Inflammatory macrophage treated with lipopolysaccharide for 4 hours (primary cell): ENCODE measurements at places on chromosomes 11 and 22.

- DNase-seq = no peak
Measured at GRCh38 chr11:61002598-61002997, 31.1 kb downstream of the CD6 start.

- no peak for DNase-seq
Measured at GRCh38 chr11:12494699-12495098, 117.3 kb downstream of the PARVA start.

DNA sequence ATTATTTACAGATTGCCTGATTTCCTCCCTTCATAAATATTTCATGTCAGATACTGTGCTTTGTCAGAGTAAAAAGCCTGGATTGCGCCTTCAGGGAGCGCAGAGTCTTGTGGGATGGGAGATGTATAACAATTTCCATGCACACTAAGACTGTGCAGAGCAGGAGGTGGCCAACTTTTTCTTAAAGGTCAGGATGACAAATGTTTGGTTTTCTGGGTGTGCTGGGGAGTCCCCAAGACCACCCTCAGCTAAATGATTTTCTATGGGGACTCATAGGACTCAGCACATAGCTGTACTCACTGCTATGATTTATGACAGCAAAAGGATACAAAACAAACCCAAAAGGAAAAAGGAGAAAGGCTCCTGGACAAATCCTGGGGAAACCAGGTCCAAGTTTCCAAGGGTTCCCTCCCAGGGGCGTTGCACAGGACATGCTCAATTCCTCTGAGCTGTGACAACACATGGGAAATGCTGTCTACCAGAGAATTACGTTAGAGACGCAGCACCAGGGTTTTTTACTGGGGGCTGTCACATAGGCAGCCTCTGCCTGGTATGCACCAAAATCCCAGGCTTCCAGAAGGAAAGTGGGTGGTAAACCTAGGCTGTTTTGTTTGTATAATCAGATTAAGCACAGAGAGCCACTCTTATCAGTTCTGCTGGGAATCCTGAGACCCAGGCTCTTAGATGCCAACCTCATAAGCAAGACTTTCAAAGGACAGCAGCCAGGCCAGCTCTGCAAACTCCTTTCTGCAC lies 59.1 kb downstream of the CSNK2A3 start:
- no peak for DNase-seq

GRCh38 chr22:40241200-40241763 lies 63.6 kb downstream of the TNRC6B start:
- DNase-seq = no peak

- no peak for DNase-seq
Measured at GRCh38 chr11:84247926-84248325, 961.8 kb upstream of the CCDC90B start.

GRCh38 chr11:18404062-18404461 lies 8.1 kb upstream of the LDHC start:
- DNase-seq = no peak

DNA sequence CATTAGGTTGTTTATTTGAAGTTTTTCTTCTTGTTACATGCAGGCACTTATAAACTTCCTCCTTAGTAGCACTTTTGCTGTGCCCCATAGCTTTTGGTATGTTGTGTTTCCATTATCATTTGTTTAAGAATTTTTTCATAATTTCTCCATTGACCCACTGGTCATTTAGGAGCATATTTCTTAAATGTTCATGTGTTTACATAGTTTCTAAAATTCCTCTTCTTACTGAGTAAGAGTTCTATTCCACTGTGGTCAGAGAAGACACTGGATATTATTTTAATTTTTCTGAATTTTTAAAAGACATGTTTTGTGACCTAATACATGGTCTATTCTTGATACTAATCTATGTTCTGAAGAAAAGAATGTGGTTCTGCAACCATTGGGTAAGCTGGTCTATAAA lies 333.0 kb downstream of the DDX10 start:
- DNase-seq = no peak

DNA sequence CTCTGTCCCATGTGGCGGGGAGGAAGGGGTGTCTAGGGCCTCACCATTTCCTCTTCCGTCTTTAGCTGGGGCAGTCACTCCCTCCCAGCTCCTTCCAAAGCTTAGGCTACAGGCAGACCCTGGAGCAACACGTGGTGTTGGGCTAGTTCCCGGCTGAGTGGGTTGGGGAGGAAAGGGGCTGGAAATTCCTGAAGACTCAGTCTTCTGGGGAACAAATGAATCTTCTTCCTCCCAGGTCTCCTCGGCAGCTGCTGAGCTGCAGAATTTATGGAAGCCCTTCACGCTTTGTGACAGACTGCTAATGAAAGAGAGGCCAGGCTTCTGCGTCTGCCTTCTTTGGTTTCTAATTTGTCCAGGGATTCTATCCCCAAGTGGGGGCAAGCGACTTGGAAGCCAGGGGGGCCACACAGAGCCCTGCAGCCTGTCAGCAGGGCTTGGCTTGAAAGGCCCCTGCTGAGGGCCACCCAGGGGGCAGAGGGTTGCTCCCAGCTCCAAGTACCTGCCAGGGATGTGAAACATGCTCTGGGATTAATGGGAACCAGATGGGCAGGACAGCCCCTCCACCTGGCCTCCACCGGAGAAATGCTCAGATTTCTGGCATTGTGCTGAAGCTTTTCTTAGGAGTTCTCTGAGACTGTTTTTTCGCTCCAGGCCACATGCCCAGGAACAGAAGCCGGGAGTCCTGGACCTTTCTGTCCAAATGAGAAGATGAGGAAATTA lies 123.1 kb downstream of the PKNOX2 start:
- no peak for DNase-seq

- no peak for DNase-seq
Measured at GRCh38 chr22:30423301-30423958, 2.1 kb upstream of the MTFP1 start.

DNA sequence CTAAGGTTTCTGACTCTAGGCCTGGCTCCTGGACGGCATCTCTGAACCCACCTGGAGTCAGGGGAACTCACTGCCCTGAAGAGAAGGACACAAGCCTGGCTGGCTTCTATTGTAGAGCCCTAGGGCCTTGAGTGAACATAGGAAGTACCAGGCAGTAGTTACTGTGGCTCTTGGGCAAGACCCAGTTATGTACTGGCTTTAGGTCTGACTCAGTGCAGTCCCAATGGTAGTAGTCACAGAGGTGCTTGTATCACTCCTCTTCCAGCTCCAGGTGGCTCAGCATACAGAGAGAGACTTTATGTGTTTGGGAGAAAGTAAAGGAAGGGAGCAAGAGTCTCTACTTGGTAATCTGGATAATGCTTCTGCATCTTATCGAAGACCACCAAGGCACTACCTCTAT lies 13.9 kb upstream of the PAK1 start:
- DNase-seq = no peak

DNA sequence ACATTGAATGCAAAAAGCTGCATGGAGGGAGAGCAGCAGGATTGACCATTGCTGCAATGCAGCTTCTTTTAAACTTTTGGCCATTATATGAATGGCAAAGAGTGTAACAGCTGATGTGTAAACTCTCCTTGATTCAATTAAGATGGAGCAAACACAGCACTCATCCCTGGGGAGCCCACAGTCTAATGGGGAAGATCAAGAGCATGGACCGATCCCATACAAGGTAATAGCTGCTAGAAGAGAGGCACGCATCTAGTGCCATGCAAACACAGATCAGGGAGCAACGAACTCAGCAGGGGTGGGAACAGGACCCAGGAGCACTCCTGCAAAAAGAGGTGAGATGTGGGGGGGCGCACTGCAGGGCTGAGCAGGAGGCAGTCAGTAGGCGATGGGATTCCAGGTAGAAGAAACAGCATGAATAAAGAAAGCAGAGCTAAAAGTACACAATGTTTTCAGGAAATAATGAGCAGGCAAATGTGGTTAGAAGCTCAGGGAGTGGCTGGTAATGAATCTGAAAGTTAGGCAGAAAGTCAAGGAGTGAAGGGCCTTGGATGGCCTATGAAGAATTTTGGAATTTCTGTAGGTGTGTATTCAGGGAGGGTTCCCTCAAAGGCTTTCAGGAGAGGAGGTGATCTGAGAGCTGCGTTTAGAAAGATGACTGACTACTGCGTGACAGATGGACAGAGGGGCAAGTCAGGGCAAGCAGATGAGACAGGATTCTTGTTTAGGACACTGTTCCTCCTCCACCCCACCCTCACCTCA lies 17.2 kb upstream of the BMAL1 start:
- no peak for DNase-seq

- DNase-seq = no peak
Measured at GRCh38 chr11:114556135-114556534, 3.5 kb downstream of the NXPE1 start.

DNA sequence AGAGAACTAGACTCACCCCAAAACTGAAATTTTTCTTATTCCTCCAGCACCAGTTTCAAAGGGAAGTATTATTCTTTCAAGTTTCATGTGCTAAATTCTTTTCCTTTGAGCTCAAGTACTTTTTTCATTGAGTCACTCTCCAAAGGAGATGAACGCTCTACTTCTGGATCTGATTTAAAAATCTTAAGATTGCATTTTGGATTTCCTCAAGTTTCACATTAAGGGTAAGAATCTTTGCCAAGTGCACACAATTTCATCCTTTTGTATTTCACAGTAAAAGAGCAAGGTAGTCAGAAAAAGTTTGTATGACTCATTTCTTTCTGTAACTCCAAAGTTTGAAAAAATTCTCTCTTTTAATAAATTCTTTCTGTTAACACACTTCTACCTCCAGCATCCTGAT lies 435.5 kb downstream of the RAB38 start:
- no peak for DNase-seq

DNA sequence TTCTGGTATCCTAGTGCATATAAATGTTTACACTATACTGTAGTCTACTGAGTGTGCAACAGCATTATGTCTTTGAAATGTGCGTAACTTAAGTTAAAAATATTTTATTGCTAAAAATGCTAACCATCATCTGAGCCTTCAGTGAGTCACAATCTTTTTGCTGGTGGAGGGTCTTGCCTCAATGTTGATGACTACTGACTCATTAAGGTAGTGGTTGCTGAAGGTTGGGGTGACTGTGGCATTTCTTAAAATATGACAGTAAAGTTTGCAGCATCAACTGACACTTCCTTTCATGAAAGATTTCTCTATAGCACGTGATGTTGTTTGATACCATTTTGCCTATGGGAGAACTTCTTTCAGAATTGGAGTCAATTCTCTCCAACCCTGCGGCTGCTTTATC lies 8.5 kb upstream of the CREBZF start:
- no peak for DNase-seq

- no peak for DNase-seq
Measured at GRCh38 chr22:48481748-48482147, 1345.9 kb downstream of the BRD1 start.

- no peak for DNase-seq
Measured at GRCh38 chr22:26443901-26444690, 15.0 kb downstream of the ASPHD2 start.

DNA sequence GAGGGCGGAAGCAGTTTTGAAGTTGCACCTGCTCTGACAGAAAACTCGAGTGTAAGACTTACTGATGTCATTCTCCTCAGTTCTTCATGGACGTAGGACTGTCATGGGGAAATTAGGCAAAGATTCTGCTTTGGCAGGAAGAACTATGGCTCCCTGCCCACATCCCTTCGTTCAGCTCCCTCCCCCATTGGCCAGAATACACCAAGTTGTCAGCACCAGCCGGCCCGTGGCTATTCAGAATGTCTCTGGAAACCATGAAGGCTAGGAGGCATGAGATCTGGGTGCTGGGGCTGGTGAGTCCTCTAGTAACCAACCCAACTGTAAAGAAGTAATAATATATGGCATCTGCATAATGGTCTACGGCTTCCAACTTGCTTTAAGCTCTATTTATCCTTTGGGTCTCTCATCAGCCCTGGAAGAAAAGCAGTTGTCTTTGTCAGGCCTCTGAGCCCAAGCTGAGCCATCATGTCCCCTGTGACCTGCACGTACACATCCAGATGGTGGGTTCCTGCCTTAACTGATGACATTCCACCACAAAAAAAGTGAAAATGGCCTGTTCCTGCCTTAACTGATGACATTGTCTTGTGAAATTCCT lies 74.1 kb downstream of the PIWIL4 start:
- DNase-seq = no peak

DNA sequence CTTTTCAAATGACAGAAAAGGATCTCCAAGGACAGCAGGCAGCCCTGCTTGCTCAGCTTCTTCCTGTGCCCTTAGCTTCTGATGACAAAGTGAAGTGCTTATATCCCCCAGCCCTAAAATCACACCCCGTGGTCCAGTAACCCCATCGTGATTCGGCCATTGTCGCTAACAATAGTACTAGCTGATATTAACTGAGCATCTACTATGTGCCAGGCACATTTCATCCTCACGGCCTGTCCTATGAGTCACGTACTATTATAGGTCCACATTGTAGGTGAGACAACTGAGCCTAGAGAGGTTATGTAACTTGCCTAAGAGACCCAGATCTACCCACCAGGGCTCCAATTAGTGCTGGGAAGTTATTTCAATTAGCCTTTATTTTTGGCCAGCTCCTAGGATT lies 6.1 kb downstream of the SCN4B start:
- DNase-seq = no peak

GRCh38 chr11:64034411-64034811 lies 1.3 kb upstream of the FLRT1 start:
- DNase-seq = no peak

DNA sequence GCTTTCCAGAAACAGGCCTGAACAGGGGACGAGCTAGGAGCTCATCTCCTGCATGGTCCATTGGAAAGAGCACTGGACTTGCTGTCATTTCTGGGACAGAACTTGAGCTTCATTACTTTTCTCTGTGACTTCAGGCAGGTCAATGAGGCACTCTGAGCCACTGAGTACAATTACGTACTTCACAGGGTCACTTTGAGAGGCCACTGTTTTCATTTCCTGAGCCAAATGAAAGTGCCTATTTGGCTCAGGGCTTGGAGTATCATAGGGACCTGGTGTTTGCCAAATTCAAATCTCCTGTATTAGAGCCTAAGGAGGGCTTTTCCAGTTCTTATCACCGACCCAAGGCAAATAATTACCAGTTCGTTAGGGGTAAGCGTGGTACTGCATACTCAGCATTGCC lies 319.3 kb downstream of the CADM1 start:
- DNase-seq = no peak

- DNase-seq = no peak
Measured at GRCh38 chr11:6657346-6657745, 1.7 kb upstream of the DCHS1 start.

DNA sequence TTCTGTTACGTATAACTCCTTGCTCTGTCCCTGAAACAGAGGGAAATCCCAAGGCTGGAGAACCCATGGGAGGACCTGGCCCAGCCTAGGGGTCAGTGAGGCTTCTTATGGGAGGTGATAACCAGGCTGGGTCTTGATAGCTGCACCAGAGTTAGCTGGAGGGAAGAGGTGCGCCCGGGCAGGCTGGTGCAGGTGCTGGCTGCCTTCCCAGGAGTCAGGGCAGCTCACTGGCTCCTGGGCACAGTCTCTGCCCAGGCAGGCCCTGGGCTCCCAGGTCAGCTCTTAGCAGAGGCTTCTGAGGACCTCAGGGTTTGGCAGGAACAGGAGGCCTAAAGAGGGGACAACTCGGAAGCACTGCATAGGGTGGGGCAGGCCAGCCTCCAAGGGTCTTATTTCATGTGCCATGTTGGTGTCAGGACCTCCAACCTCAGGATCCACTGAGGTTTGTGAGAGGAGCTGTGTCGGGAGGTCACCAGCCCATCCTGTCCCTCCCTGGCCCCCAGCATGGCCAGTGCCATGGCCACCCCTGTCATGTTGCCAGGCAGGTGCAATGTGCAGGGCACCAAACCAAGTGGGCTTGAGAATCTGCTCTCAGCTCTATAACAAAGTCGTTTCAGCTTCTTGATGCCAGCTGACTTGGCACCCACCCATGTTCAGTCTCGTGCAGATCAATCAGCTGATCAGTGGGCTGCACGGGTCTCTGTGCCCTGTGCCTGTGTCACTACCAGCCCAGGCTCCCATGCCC lies 20.5 kb upstream of the CELSR1 start:
- no peak for DNase-seq

GRCh38 chr22:47032091-47032943 lies 269.9 kb downstream of the TBC1D22A start:
- no peak for DNase-seq
